Activated CD8-positive, alpha-beta T cell treated with anti-CD3 and anti-CD28 coated beads for 36 hours (primary cell): ENCODE measurements at places on chromosomes 7 and 10.

DNA sequence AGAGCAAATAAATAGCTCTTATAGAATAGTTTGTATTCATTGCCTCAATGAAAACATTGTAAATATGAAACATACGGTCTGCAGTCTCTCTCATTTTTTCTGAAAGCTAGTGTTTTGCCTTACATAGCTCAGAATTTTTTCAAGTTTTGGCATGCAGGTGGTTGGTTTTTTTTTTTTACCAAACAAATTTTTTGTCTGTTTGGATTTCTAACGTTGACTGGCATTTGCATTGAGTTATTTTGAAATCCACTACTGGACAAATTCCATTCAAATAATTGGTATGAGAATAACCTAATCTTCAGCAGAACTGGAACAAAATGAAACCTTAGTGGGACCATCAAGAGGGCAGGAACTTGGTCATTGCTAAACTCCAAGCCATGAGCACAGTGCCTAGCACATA, 107.6 kb upstream of the SAMD8 start:
- DNase-seq = no peak

DNA sequence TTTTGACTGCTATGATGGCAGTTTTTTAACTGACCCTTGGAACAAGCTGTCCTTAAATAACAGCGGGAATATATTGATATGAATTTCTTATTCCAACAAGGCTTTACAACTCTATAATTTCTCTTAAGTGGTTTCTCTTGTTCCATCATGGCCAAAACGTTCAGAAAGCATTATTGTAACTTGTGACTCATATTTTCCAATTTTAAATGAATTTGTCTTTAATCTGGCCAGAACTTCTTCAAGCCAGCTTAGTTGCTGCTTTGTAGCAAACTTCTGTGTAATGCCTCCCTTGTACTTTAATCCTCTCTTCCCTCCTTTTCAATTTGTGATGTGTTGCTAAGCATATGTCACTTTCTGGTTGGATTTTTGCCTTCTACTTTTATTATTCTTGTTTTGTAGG, 271.9 kb downstream of the KIF20B start:
- DNase-seq = no peak

DNA sequence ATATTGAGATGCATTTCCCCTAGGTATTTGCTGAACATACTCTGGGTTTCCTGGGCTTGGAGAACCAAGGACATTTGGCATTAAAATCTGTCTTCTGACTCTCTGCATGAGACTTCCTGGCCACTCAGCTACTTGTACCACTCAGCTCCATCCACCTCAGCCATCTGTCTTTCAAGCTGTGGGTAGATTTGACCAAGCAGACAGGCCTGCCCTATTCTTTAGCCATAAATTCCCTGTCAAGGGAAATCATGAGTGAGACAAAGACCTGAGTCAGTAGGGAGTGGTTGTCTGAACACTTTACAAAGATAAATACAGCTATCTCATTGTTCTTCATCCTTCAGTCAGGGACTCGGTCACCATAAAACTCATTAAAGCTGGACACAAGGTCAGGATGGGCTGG, 399.1 kb downstream of the GPAM start:
- DNase-seq = no peak

- DNase-seq = no peak
These were observed 29.8 kb downstream of the LEP start for GRCh38 chr7:128270826-128271272.

DNA sequence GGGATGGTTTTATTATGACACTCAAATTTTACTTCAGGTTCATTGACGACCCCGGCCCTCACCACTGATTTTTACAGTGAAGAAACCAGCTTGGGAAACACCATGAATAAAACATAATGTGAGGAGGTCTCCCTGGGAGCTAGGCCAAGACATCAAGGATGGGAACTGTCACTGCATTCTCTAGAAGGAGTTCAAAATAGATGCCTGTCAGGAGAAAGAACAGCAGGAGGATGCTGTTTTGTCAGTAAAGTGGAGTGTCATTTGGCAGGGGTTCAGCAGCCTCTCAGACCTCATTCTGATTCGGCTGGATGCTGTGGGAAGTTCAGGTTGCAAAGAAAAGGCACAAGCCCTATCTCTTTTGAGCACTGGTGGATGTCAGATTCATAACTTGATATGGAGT, 360.3 kb upstream of the C7orf33 start:
- no peak for DNase-seq

GRCh38 chr10:1368842-1369171, 312.6 kb downstream of the WDR37 start:
- peak; percentile 68 for DNase-seq

DNA sequence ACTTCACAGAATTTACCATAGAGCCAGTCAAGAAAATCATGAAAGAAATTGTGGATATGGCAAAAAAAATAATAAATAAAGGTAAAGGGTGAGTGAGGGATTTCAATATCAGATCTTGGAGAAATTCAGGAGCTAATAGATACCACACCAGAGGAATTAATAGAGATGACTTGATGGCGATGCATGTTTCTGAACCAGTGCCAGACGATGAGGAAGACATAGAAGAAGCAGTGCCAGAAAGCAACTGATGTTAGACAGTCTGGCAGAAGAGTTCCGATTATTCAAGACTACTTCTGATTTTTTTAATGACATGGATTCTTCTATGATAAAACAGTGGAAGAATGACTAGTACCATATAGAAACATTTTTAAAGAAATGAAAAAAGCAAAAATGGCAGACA, 314.7 kb downstream of the BICC1 start:
- DNase-seq = no peak

GRCh38 chr7:332646-333392, 42.8 kb downstream of the FOXL3 start:
- peak; percentile 94 for DNase-seq

GRCh38 chr10:90592638-90593302, 265.1 kb downstream of the HTR7 start:
- DNase-seq = peak; percentile 15

- no peak for DNase-seq
These were observed 232.9 kb upstream of the PTN start for GRCh38 chr7:137576481-137576880.

DNA sequence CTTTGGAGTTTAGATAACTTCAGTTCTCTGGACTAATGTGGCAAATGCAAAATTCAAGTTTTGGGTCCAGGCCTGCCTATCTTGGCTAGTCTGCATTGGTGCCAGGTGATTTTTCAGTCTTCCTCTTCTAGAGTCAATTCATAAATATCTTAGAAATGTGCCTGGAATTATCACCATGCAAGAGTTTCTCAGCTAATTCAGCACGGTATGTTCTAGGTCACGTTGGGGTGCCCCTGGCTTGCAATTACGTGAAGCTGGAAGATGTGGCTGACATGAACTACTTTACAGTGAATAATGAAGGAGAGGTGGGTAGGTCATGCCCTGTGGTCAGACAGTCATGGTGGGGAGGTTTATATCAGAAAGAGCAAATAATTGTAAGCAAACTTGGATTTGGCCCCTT, 25.0 kb downstream of the ZDHHC6 start:
- no peak for DNase-seq

- peak; percentile 45 for DNase-seq
These were observed 51.1 kb downstream of the CPEB3 start for GRCh38 chr10:92239600-92240288.

GRCh38 chr7:30916255-30916654, 4.6 kb downstream of the AQP1 start:
- no peak for DNase-seq

- no peak for DNase-seq
These were observed 51.5 kb upstream of the PIP4K2A start for GRCh38 chr10:22765660-22766547.

GRCh38 chr10:48437546-48437945, 131.1 kb downstream of the MAPK8 start:
- DNase-seq = no peak

- DNase-seq = peak; percentile 59
These were observed 22.4 kb downstream of the MTURN start for GRCh38 chr7:30157204-30157603.

GRCh38 chr7:124460056-124460450, 305.5 kb downstream of the GPR37 start:
- no peak for DNase-seq

- no peak for DNase-seq
These were observed 109.7 kb downstream of the NT5C2 start for GRCh38 chr10:103083266-103083976.

DNA sequence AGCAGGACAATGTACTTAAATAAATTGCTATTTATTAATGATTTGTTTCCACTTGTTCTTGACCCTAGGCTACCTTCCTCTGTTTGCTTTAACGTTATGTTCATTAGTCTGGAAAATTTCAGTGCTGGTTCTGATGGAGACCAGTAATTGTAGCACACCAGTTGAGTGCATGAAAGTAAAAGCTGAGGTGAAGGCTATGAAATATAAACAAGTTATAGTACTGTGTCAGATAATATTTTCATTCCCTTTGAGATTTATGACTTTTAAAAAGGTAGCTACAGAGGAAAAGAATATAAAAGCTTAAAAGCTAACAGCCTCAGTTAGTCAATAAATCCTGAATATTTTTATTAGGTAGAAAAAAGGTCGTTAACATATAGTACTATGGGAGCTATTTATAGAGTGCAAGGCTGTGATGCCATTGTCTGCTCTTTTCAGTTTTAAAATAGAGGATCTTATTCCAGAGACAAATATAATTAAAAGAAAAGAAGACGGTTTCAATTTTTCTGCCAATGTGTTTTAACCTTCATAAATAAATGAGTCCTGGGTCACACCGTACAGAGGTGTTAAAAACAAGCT, 351.8 kb upstream of the ETV1 start:
- DNase-seq = no peak

DNA sequence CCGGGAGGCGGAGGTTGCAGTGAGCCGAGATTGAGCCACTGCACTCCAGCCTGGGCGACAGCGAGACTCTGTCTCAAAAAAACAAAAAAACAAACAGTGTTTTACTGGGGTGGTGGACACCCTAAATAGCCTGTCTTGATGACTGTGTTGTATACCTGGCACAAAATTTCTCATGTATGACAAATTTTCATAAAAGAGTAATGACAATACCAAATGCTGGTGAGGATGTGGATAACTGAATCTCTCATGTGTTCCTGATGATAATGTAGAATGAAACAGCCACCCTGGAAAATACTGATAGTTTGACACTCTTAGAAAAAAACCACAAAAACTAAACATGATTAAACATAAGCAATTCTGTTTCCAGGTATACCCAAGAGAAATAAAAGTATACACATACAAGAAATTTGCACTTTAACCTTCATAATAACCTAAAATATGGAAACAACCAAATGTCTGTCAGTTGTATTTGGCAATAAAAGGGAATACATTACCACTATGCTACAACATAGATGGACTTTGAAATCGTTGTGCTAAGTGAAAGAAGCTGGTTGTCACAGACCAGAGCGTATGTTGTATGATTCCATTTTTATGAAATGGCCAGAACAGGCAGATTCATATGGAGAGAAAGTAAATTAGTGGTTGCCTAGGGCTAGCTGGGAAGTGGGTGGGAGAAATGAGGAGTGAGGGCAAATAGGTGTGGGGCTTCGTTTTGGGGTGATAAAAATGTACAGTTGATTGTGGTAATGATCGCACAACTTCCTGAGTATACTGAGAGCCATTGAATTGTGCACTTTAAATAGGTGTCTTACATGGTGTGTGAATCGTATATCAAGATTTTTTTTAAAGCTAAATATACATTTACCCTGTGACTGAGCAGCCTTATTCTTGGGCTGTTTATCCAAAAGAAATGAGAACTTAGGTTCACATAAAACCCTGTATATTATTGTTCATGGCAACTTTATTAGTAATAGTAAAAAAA, 12.5 kb downstream of the WDR37 start:
- no peak for DNase-seq

- no peak for DNase-seq
These were observed 51.3 kb upstream of the STEAP4 start for GRCh38 chr7:88357781-88358525.

- no peak for DNase-seq
These were observed 11.1 kb downstream of the ADIRF start for GRCh38 chr10:86979296-86979818.

GRCh38 chr10:6044751-6045313, 17.3 kb downstream of the IL2RA start:
- no peak for DNase-seq

GRCh38 chr7:1296356-1296981, 63.8 kb downstream of the UNCX start:
- DNase-seq = no peak

DNA sequence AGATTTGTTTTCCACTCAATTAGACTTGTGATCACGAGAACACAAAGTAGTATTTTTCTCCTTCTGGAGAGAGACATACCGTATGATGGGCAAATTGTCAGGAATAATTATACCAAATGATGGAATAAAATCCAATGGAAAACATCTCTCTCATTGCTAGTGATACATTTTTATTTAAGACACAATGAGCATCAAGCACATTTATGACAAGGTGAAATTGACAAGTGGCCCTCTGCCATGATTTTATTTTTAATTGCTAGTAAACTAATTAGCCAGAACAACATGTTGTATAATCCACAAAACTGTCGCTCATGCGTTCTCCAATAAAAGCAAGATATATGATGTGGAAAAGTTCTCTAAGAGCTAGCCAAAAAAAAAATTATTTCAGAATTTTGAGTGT, 620.8 kb downstream of the AUTS2 start:
- DNase-seq = no peak

GRCh38 chr10:70274643-70275042, 9.2 kb downstream of the NPFFR1 start:
- no peak for DNase-seq

DNA sequence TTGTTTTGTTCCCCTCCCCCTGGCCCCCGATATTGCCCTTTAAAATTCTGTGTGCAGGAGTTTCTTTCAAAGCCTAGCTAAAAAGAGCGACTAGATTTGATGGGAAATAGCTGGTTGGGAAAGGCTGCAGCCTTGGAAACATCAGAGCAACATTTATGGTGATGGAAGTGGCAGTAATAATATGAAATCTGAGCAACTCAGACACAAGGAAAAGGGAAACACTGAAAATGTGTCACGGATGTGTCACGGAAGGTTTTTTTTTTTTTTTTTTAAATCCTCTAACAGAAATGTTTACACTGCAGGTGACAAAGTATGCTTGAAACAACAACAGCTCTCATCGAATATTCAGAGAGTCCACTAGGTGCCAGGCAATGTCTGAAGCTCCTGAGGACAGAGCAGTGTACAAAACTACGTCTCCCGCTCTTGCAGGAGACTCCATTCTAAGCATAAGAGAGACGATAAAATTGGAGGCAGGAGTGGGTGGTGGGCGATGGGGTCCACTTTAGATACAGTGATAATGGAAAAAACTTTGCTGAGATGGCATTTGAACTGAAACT, 143.0 kb downstream of the RSU1 start:
- DNase-seq = no peak
